ENCODE measurements at places on chromosomes 2 and 18.

DNA sequence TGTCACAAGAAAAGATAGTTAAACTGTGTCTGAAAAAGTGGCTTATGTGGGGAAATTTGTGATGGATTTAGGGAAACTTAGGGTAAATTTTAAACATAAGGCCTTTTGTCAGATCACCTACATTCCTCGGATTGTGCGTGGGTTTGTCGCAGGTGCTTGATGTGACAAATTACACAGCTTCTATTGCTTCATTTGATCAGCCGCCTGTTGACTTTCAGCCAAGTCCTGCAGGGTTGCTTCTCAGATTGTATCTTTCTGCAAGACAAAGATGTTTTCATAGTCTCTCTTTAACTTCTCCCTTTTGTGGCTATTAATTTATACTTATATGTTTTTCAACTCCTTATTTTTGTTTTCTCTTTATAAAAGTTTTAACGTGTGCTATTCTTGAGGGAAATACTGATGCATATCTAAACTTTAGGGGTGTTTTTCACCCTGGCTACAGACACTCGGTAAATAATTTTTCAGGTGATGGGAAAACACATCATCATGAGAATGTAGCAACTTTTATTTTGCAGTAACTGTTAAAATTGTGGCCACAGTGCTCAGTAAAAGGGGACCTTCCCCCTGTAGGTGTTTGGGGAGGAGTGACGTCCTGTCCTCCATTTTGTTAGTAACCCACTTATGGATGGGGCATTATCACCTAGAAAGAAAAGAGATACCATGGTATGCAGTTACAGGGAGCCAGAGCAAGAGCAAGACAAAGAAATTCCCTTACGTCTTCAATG, 31.4 kb downstream of the GALM start:
- DNase-seq = no peak

- no peak for DNase-seq
These were observed 15.7 kb downstream of the GPR35 start for GRCh38 chr2:240640939-240641338.

- no peak for DNase-seq
These were observed 1.1 kb downstream of the LRATD1 start for GRCh38 chr2:14633461-14634181.

- no peak for DNase-seq
These were observed 94.4 kb downstream of the TAF4B start for GRCh38 chr18:26320686-26321085.

- DNase-seq = no peak
These were observed 52.5 kb downstream of the MARCHF4 start for GRCh38 chr2:216319771-216320170.

GRCh38 chr2:222176890-222177289, 121.9 kb downstream of the PAX3 start:
- no peak for DNase-seq

DNA sequence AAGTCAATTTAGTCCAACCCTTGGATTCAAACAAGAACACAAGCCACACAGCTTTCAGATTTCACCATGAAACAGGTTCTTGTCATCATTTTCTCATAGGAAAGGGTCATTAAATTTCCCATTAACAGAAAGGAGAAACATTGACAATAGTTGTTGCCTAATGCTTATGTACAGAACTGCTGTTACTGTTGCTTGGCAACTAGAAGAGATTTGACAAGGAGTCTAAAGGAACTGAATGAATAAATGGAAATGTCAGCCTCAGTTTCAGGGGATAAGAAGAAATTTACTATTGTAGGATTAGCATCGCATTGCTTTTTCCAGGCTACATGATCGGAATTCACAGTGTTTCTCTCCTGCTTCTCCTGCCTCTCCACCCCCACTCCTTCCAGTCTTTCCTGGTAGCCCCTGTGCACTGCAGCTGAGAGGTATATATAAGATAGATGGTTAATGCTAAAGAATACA, 90.3 kb downstream of the SPATS2L start:
- no peak for DNase-seq

DNA sequence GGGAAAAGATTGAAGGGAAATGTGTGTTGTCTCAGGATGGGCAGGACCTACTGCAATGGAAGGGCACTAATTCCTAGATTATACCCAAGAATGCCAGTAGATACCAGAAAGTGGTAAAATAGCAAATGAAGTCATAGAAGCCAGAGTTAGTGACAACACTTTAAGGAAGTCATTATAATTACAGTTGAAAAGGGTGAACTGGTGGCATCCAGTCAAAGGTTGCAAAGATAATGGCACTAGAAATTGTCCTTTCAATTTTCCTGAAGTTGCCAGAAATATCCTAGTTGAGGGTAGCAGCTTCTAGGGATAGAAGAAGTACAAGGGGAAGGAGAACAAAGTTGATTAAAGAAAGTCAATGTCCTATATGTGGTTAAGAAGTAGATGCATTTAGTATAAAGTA, 68.8 kb upstream of the GLS start:
- DNase-seq = no peak

GRCh38 chr2:98896944-98897343, 39.1 kb downstream of the CRACDL start:
- no peak for DNase-seq

- DNase-seq = no peak
These were observed 133.1 kb downstream of the TXNL1 start for GRCh38 chr18:56505293-56505692.

DNA sequence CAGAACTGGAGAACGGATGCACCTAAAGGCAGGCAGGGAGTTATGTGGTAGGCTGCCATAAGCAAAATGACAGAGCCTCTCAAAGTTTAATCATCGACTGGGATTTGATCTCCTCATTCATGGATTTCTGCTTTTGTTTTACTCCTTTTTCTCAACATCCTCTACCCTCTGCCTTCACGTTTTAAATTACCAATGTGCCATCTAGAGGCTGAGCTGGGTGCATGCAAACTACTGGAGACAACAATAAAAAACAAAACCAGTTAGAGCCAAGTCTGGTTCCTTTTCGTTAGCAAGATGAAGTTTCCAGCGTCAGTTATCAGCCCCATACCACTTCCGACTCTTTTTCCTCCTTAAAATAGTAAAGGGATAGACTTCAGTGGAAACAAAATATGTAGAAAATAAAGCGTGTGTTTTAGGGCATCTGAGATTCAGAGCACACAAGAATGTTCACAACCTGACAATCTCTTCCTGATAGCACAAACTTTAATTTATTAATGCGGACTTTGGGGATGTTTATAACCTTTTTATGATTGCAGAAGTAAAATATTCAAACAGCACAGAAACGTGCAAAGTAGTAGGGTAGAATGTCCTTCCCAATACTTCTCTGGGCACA, 117.0 kb downstream of the LAMA1 start:
- peak; percentile 24 for DNase-seq

GRCh38 chr2:23813438-23813837, 113.5 kb downstream of the ATAD2B start:
- no peak for DNase-seq

DNA sequence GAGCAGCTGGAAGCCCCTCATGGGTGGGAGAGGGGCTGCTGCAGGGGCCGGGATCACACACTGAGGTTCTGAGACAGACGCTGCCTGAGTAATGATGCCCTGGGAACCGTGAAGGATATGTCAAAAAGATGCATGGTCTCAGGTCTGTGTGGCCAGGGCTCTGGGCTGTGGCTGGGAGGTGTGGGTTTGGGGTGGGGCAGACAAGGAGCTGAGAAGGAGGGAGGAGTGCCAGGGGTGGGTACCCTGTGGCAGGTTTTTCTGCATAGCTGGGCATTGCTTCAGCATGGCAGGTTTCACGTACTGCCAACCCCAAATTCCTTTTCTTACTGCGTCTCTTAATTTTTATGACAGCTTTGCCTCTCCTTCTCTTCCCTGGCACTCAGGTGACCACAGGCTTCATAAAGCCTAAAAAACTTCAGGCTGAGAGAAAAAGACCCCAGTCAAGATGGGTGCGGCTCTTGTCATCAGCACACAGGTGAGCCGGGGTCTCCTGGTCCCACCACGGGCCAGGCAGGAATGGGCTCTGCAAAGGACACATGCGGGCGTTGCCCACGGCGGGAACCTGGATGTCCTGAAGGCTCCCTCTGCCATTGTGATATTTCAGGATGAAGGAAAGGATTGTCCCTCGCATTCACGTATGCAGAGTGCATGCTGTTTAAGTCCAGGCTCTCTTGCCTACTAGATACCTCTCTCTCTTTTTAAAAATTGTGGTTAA, 18.0 kb downstream of the MALL start:
- peak; percentile 45 for DNase-seq

- peak; percentile 1 for DNase-seq
These were observed 239.0 kb downstream of the CCDC178 start for GRCh38 chr18:33201509-33201926.

DNA sequence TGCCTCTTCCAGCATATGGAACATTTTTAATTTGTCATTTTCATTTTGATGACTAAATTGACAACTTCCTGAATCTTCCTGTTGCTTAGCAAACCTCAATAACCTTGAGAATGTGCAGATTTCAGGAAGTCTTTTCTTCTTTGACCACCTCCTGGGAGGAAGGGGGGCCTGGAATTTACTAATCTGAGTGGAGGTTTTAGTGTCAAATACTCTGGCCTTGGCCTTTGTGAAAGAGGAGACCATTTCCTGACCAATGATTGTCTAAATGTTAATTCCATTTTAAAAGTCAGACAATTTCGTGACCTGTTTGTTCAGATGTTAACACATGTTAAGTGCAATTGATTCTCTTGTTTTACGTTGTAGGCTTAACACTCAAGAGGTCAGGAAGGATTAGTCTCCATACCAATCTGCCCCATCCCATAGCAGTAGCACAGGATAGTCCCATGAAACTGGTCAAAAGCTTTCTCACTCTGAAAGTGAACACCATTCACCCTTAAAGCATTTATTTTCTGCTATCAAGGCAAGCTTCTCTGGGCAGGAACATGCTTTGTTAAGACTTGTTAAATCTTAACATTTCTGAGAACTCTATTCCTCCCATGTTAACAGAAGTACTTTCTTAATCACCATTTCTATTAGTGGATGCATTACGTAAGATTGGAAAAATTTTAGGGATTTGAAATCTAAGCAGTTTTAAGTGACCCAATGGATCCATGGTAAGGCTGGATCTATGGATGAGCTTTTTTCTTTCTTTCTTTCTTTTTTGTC, 219.6 kb downstream of the RND3 start:
- DNase-seq = no peak

DNA sequence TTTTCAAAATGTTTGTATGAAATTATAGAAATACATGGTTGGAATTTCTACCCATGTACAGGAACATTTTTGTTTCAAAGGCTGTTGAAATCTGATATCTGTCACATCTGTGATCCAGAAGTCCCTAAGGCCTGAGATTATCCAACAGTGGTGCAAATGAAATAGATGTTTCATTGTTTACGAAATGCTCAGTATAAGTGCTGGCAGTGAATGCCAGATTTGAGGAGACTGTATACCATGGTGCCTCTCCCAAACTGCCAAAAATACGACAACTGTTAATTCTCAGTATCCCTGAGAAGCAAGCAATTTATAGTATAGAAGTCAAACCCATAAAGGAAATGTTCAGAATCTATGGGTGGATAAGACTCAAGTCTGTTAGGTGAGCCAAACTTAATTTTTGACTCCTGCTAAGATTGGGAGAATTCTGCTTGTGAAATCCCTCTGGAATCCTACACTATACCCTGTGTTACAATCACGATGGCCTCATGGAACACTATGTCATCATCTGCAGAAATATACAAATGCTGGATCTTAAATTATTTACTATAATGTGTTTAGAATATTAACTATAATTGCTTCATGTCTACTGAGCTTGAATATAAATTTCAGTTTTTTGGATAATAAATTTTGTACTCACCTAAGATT, 71.2 kb upstream of the DOCK10 start:
- no peak for DNase-seq

- peak; percentile 75 for DNase-seq
These were observed 7.6 kb upstream of the LPIN1 start for GRCh38 chr2:11738589-11739436.

- peak; percentile 63 for DNase-seq
These were observed 122.8 kb upstream of the DOCK10 start for GRCh38 chr2:225165052-225165451.

DNA sequence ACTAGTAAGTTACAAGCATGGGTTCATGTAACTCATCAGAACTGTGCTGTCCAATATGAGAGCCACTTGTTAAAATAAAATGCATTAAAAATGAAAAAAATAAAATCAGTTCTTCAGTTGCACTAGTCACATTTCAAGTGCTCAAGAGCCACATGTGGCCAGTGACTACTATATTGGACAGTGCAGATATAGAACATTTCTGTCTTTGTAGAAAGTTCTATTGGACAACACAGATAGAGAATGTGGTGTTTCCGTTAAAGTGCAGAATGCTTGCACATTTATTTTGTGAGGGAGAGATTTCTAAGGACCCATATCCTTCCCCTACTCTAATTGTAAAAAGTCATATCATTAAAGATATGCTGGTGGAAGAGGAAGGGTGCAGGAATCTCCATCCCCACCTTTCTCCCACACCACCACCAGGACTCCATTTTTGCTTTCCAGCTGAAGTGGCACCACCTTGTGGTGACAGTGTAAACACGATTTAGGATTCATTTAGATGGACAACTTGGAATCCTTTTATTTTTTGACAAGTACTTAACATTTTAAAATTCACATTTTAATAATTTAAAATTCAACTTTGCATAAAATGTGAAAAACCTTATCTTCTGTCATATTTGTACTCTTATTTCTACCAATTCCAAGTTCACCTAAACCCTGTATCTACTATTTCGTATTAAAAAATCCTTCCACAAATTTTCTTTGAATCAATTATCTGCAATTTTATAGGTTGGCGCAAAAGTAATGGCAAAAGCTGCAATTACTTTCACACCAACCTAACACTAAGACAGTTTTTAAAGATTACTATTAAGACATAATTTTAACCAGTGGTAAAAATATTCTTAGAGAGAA, 9.4 kb upstream of the CD302 start:
- DNase-seq = peak; percentile 46
